ENCODE measurements at places on chromosomes 2 and 18. TPM values are rescaled to one million over a fixed set of nuclear protein-coding genes. Genes with fewer than 3 reads are reported as not detected.
A peak's percentile ranks its signal among the peaks of the same experiment; 100 is the strongest.

GRCh38 chr18:75063196-75063595, 145.7 kb downstream of the PTGR3 start:
- no peak for DNase-seq

- no peak for DNase-seq
Measured at GRCh38 chr18:40326985-40327384, 1628.0 kb upstream of the PIK3C3 start.

GRCh38 chr2:231348173-231348572, 47.3 kb upstream of the B3GNT7 start:
- peak; percentile 61 for DNase-seq

The TUBA3D gene
- not detected for polyA plus RNA-seq

- DNase-seq = no peak
Measured at GRCh38 chr2:117704818-117705217, 109.7 kb upstream of the DDX18 start.

GRCh38 chr2:203900253-203900652, 32.7 kb downstream of the CTLA4 start:
- no peak for DNase-seq

The PIEZO2 gene
- polyA plus RNA-seq = not detected

DNA sequence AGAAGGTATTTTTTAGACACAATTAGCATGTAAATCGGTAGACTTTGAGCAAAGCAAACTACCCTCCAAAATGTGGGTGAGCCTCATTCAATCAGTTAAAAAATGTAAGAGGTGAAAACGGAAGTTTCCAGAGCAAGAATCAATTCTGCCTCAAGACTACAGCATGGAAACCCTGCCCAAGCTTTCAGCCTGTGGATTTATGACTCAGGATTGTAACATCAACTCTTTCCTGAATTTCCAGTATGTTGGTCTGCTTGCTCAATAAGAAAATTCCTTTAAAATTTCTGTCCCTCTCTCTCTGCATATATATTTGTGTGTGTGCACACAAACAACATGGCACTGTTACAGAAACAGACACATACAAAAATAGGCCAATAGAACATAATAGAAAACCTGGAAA, 228.6 kb upstream of the DOK6 start:
- DNase-seq = peak; percentile 11

- DNase-seq = no peak
Measured at GRCh38 chr2:17558878-17559277, 18.4 kb downstream of the VSNL1 start.

DNA sequence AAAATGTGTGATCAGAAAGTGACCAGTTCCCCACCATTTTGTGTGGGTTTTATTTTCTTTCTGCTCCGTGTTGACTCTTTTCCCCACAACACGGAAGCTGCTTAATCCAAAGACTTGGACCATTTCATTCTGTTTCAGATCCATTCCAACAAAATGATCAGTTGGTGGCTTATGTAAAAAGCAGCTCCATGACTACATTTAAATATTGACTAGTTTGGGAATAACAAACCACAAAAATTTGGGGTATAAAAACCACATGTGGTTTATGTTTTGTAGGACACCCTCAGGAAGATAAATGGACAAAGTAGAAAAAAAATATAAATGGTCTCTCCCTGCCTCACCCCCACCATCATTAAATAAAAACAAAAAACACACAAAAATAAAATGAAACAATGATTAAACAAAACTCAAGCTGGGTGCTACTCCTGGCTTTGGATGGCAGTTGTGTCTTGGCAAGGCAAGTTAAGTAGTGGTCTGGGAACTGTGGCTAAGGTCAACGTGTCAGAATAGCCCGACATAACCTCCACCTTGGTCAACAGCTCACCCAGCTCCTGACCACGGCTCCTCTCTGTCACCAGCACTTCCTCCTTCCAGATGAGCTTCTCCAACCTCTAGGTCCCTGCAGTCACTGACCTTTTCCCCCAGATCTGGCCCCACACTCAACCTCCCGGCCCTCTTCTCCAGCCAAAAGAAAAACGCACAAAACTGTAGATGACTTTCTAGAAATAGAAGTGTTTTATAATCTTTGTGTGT, 12.8 kb upstream of the WIPF1 start:
- no peak for DNase-seq

DNA sequence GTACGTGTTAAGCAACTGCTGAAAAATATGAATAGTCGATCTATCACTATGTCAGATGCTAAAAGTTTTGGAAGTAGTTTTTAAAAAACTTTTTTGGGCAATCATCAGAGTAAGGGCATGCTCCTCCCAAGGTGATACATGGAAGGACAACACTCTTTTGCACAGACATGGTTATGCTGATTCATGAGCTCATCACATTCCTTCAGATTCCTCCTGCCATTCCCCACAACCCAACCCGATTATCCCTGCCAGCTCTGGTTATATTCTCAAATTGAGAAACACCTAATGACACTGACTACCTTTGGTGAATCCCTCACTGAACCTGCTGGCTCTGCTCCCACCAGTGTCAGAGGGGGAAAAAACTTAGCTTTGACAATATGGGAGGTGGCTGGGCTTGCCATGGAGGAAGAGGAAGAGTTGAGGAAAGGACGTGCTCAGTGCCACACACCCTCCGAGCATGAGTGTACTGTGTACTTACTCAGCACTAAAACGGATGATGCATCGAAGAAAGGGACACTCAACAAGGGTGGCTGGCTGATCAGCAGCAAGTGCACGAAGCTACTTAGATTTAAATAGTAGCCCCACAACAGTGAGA, 83.9 kb upstream of the RNU4ATAC start:
- DNase-seq = peak; percentile 17

The KLHL41 gene
- 0.14 TPM for polyA plus RNA-seq

- DNase-seq = no peak
Measured at GRCh38 chr2:140627885-140628284, 1502.9 kb downstream of the LRP1B start.

DNA sequence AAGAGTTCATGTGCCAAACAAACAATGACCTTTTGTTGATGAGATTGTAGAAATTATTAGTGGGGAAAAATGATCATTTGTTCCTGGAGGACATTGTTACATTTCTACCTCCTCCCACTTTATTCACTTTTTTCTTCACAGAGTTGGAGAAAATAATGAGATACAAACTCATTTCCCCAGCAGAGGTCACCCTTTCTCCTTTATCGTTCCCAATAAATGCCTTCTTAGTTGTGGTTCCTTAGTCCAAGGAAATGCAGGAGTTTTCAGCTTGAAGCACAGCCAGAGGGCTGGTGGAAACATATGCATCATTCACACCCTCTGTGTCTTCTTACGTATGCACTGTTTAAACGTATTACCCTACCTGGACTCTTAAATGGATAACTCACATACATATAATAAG, 108.8 kb downstream of the SLC4A3 start:
- peak; percentile 67 for DNase-seq

GRCh38 chr2:205511641-205512040, 170.7 kb upstream of the NRP2 start:
- DNase-seq = no peak
